ENCODE measurements at places on chromosomes 4 and X.

DNA sequence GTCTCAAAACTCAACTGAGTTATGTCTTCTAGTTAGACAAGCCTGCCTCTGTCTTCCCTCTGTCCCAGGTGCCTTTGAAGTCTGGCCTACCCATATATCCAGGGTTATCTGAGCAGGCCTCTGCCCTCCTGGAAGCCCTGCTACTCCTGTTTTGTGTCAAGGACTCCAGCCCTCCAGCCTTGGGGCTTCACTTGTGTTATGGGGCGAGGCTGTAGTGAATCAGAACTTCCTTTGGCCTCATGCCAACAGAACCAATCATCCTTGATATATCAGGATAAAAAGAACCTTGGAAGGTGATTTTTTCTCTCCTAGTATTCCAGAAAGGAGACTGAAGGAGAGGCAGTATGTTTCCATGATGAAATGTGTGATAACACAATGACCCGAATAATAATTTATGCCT, 8.9 kb upstream of the ADGRG4 start:
- no peak for DNase-seq

GRCh38 chr4:64146030-64146429, 263.2 kb downstream of the TECRL start:
- no peak for DNase-seq

- no peak for DNase-seq
Observed at GRCh38 chr4:2402048-2402842, 16.2 kb downstream of the ZFYVE28 start.

DNA sequence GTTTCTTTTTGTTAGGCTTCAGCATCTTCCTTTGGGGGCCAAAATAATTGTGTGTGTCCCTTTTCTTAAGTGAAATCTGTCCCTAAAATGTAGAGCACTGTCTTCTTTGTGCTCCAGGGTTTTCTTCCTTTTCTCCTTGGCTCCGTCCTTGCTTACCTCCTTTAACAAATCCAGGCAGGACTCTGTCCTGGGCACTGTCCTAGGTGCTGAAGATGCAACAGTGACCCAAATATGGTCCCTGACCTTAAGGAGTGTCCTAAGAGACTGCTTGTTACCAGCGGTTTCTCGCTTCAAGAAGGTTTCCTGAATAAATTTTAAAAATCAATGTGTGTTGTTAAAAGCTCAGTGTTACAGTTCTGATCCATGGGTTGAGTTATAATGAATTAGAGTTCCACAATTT, 471.8 kb downstream of the KCNIP4 start:
- DNase-seq: no peak

DNA sequence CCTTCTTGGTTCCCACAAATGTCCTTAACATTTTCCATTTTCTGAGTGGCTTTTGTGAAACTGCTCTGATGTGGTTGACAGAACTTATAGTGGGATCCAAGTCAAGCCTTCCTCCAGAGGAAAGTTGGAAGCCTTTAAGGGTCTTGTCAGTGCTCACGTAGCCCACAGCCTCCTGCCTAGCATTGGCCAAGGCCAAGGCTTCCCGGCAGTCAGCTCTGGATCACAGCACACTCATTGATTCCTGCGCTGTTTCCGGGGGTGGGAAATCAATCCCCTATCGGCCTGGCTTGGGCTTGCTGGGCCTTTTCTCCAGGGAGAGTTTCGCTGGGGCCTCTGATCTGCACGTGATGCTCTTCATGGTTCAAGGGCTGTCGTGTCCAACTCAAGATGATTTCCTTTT, 76.1 kb downstream of the SLC9A6 start:
- DNase-seq: no peak

- no peak for DNase-seq
Observed at GRCh38 chr4:3107691-3108121, 33.2 kb downstream of the HTT start.

GRCh38 chr4:142473218-142473959, 372.7 kb downstream of the INPP4B start:
- DNase-seq: no peak

DNA sequence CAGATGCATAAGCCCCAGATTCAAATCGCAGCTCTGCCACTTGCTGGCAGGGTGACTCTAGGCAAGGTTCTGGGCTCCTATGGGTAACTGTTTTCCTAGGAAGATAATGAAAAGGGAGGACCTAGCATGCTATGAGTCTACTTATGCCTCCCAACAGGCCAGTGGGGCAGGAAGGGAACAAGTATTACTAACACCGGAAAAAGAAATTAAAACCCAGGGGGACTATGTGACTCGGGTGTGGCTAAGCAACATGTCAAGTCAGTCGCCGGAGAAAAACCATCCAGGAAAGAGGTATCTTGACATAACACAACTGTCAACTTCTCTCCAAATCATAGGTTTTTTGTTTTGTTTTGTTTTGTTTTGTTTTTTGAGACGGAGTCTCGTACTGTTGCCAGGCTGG, 45.5 kb upstream of the RBPJ start:
- DNase-seq: no peak

DNA sequence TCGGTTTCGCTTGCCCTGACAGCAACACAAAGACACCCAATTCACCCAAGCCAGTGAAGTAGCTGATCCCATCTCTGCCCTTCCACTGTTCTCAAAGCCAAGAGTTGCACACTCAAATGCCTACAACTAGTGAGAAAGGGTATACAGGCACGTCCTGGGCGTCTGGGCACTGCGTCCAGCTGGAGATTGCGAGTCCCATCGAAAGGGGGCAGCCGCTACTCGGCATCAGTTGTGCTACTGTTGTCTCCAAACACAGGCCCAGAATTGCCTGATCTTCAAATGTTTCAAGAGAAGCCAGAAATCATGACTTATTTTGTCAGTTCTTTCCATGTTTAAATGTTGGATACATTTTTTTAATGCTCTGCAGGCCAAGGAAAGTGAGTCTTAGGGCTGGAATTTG, 487.8 kb downstream of the BCOR start:
- no peak for DNase-seq

DNA sequence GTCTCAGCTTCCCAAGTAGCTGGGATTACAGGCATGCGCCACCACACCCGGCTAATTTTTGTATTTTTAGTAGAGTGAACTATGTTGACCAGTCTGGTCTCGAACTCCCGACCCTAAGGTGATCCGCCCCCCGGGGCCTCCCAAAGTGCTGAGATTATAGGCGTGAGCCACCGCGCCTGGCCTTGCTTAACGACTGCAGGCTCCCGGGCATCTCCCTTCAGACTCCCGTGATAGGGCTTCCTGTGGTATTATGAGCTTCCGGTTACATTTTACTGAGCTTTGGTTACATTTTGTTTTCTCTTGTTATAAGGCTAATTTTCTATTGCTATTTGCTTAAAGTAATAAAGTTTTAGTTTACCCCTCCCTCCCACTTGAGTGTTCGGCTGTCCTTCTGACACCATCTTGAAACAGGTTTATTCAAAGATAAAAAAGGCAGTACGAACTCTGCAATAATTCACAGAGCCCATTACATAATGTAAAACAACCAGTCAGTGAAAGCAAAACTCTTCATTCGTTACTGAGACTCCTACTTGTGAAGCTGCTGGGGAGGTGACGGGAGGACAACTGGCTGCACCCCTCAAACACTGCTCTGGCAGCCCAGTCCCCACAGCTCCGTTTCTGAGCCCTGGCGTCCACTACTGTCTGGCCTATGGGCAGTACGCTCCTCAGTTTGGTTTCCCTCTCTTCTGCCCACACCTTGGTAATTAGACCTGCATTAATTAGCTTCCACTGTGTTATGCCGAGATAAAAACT, 795.7 kb upstream of the SLIT2 start:
- no peak for DNase-seq

- DNase-seq: no peak
Observed at GRCh38 chr4:26830033-26830432, 30.6 kb upstream of the STIM2 start.

DNA sequence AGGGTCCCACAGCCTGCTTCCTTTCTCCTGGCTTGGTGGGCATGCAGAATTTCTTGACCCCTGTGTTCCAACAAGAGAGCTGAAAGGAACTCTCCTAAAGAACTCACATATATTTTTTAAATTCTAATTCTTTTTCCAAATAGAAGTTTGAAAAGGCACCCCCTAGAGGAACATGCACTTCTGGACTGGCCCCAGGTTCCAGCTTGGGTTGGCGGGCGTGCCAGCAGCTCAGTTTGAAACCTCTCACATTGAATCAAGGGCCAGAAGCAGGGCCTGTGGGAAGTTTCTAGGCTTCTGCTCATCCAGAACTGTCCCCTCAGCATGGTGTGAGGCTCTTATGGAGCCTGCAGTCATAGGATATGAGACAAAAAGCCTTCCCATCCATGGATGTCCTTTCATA, 132.6 kb downstream of the ATG4A start:
- DNase-seq: no peak

GRCh38 chr4:145697332-145697731, 17.4 kb downstream of the C4orf51 start:
- no peak for DNase-seq

DNA sequence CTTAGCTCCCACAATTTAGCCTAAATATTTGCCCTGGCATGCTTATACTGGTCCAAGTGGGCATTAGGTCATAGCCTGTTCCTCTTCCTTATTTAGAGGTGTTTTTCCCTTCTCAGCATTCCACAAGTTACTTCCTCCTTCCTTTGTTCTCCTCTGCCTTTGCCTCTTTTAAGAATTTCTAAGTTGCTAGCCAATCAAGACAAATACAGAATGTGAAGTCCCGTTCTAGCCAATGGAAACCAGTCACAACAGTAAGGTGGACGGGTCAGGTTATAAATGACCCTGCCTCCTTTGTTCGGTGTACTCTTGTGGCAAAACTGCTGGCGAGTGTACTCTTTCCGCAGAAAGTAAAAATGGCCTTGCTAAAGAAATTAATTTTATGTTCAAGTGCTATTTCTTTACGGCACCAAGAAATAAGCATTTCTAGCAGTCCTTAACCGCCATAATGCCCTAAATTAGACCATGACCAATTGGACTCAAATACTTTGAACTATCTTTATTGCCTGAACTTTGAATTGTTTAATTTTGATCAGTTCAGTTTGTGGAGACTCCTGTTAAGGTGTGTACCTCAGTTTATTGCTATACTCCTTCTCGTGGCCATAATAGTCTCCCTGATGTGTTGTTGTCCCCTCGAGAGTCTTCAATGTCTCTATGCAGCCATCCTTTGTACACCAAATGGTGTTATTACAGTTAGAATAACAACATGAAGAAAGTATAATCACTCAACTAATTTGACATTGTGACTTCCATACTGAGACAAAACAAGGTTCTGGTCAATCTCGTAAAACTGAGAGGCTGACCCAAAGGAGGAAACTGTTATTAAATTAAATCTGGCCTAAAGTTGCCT, 1.6 kb upstream of the HADH start:
- DNase-seq: no peak

- no peak for DNase-seq
Observed at GRCh38 chrX:10444204-10444603, 176.2 kb downstream of the MID1 start.

DNA sequence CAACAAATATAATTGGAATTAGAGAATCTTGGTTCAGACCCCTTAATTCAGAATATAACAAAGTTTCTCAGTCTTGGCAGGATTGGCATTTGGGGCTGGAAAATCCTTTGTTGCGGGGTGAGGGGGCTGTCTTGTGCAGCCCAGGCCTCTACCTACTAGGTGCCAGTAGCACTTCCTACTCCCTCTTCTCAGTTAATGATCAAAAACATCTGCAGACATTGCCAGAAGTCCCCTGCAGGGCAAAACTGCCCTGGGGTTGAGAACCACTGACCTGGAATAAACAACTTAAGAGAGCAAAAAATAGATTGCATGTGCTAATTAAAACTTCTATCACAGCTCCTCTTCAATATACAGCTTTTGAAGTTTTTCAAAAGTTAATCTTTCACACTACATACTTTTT, 36.7 kb upstream of the CXorf38 start:
- DNase-seq: no peak

GRCh38 chr4:40308528-40309122, 26.5 kb upstream of the CHRNA9 start:
- no peak for DNase-seq

DNA sequence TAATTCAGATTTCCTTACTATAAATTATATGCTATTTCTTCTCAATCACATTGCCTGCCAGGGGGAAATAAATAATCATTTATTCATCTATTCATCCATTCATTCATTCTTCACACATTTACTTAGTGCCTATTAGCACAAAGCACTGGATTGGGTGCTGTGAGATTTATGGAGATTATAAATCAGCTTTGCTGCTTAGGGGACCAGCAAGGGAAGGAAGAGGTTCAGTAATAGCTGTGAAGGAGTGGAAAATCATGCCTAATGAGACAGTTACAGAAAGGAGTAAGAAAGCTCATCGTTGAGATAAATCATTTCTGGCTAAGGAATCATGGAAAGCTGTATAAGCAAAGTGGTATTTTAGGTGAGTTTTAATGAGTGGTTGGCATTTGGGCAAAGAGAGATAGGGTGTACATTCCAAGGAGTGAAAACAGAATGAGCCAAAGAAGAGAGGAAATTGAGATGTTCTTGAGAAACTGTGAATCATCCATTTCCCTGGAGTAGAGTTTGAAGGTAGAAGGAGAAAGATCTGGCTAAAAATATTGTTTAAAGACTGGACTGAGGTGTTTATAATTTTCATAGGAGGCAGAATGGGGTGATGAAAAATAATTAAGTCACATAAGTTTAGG, 9.6 kb downstream of the ARSJ start:
- no peak for DNase-seq

GRCh38 chr4:16890651-16891050, 7.8 kb downstream of the LDB2 start:
- DNase-seq: no peak

DNA sequence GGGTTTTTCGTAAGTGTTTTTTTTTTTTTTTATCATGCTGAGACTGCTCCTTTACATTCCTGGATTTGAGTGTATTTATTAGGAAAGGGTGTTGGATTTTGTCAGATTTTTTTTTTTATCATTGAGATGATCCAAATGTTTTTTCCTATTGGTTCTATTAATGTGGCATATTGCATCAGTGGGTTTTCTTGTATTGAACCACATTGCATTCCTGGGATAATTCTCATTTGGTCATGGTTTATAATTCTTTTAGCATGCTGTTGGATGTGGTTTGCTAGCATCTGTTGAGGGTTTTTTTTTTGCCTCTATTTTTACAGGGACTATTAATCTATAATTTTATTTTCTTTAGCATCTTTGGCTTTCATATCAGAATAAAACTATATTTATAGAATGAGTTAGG, 28.8 kb downstream of the COL4A5 start:
- no peak for DNase-seq

DNA sequence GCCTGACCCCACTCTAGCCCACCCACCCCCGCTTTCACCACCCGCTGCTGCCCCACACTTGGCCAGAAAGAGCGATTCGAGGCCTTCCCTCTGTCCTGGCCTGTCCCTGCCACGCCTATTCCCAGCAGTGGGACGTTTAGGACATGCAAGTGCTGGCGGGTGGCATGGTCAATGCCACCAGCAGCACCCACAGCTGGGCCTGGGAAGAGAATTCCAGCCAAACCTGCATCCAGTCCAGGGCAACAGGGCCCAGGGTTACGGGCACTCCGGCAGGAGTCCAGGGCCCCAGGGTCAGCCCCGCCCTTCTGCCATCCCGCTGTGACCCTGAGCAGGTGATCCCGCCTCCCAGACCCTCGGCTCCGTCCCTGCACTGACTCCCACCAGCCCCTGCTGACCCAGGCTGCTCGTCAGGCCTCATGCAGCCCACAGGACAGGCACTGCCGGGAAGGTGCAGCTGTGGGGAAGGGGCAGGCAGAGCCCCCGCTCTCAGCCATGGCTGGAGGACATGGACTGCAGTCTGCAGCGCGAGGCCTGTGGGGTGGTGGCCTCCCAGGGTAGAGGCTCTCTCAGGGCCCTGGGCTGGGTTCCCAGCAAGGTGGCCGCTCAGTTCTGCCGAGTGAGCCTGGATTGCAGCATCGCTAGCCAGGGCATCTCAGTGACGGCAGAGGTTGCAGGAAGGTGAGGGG, 6.8 kb upstream of the HTRA3 start:
- DNase-seq: no peak
